ENCODE measurements at places on chromosomes 3 and 15. TPM values are rescaled to one million over a fixed set of nuclear protein-coding genes. Genes with fewer than 3 reads are reported as not detected.

The ERICH6 gene
- not detected for total RNA-seq

- H3K36me3 ChIP-seq, result no peaks in the 10 kb centered on the region
- no peaks in the 10 kb centered on the region for H3K27me3 ChIP-seq
- no peaks in the 10 kb centered on the region for H3K4me1 ChIP-seq
- no peak overlapping the region for H3K4me3 ChIP-seq
- peak overlapping the region; percentile 73 for H3K27ac ChIP-seq
Observed at GRCh38 chr3:120678984-120679383, 3.1 kb downstream of the HGD start.

- H3K4me1 ChIP-seq, result no peaks in the 10 kb centered on the region
- H3K27me3 ChIP-seq, result no peaks in the 10 kb centered on the region
- DNase-seq, result no peak
- peak overlapping the region; percentile 84 for H3K27ac ChIP-seq
- H3K36me3 ChIP-seq, result no peaks in the 10 kb centered on the region
- H3K4me3 ChIP-seq, result peak overlapping the region; percentile 24
Observed at GRCh38 chr3:57892423-57892822, 115.8 kb upstream of the FLNB start.

GRCh38 chr3:101077361-101078011 is 84.3 kb upstream of the ABI3BP start:
- H3K36me3 ChIP-seq, result no peaks in the 10 kb centered on the region
- H3K4me1 ChIP-seq, result peaks cover 10% of the 10 kb centered on the region
- no peak for DNase-seq
- H3K27ac ChIP-seq, result no peak overlapping the region
- H3K4me3 ChIP-seq, result no peak overlapping the region

DNA sequence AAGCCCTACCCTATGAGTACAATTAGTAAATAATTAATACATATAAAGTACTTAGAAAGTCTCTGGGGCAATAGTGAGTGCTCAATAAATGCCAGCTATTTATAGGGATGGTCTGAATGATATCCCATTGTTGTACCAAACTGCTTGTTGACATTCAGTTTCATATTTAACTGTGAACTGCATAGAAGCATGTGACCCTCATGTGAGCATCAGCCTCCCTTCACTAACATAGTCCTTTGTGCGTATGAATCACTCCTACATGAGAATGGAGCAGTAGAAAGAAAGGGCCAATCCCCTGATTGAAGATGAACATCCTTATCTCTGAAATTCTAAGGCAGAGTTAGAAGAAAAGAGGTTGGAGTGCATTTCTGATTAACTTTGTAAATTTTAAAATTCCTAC is 68.7 kb upstream of the ATP10A start:
- H3K36me3 ChIP-seq, result no peaks in the 10 kb centered on the region
- no peak overlapping the region for H3K27ac ChIP-seq
- no peaks in the 10 kb centered on the region for H3K27me3 ChIP-seq
- H3K4me3 ChIP-seq, result no peak overlapping the region
- DNase-seq, result no peak

DNA sequence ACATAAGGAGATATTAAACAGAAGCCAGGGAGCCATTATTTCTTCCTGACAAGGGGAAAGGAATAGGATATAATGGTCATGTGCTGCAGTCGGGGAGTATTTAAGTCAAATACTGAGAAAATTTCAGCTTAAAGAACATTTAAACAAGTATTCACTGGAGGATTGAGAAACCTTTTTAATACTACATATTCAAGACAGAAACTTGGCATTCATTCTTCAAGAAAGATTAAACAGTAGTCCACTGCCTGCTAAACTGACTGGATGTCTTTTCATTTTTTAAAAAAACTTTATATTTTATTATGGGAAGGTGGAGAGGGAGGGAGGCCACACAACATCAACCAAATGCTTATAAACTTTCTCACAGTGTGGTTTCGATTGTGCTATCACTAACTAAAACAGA is 107.4 kb upstream of the CBLB start:
- DNase-seq, result no peak
- H3K36me3 ChIP-seq, result no peaks in the 10 kb centered on the region
- H3K4me3 ChIP-seq, result no peak overlapping the region

DNA sequence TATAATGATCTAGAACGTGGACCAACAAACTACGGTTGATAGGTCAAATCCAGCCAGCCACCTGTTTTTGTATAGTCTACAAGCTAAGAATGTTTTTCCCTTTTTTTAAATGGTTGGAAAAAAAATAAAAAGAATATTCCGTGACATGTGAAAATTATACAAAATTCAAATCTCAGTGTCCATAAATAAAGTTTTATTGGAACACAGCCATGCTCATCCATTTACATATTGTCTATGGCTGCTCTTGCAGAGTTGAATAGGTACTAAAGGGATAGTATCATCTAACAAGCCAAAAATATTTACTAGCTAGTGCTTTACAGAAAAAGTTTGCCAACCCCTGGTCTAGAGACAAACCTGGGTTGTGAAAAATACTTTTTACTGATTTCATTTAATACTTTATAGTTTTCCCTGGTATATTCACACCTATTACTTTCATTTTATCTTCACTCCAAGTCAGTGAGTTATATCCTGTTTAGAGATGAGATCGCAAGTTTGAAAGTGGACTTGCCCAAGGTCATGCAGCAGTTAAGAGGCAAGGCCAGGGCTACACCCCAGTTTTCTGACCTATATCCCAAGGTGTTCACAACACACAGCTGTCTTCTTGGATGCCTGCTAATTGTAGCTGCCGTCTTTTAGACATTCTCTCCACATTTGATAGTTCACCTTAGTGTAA is 58.4 kb downstream of the IGF2BP2 start:
- no peak for DNase-seq
- no peaks in the 10 kb centered on the region for H3K27me3 ChIP-seq
- H3K4me3 ChIP-seq, result no peak overlapping the region
- H3K4me1 ChIP-seq, result peaks cover 17% of the 10 kb centered on the region

The FRG2C gene
- not detected for total RNA-seq

The CTXN2 gene
- total RNA-seq, result not detected

DNA sequence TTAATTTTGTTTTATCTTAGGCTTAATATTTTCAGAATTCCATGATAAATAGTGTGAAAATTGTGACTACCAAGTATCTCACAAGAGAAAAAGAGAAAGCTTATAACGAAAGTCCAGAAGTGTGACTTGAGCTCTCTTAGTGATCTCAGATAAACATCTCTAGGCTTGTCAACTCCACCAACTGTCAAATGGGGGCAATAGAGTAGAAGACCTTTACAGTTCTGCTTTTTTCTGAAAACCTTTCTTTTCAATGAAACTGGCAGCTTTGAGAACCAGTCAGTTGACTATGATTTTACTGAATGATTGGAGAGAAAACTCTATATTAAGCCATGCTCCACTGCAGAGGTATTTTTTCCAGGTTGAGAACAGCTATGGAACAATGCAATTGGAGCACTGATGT is 119.2 kb upstream of the TP63 start:
- H3K27ac ChIP-seq, result no peak overlapping the region
- DNase-seq, result no peak
- peaks cover 7% of the 10 kb centered on the region for H3K4me1 ChIP-seq
- H3K4me3 ChIP-seq, result no peak overlapping the region
- H3K27me3 ChIP-seq, result no peaks in the 10 kb centered on the region
- no peaks in the 10 kb centered on the region for H3K36me3 ChIP-seq

DNA sequence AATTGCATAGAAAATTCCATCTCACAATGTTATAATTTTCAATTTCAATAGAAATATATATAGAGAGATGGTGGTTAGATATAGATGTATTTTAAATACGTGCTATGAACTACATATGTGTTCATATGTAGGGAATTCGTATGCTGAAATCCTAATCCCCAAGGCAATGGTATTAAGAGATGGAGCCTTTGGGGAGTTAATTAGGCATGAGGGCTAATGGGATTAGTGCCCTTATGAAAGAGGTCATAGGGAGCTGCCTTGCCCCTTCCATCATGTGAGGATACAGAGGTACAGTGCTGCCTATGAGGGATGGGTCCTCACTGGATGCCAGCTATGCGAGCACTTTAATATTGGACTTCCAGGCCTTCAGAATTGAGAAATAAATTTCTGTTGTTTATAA is 79.6 kb upstream of the CCDC54 start:
- no peaks in the 10 kb centered on the region for H3K4me1 ChIP-seq
- H3K36me3 ChIP-seq, result no peaks in the 10 kb centered on the region

DNA sequence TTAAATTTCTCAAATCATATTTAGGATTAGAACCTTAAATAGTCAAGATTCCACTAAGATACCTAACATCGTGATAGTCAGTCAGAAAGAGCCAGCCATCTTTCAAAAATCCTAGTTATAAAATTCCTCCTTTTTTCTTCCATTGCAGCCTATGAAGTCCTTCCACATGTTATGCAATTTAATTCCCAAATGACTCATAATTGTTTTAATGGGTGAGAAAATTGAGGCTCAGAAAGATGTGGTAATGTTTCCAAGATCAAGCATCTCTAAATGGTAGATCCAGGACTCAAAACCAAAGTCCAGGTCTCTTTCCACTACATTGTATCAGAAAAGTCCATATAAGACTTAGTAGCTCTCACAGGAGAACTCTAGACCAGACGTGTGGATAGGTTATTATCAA is 9.5 kb downstream of the CFAP44 start:
- no peak overlapping the region for H3K27ac ChIP-seq
- peaks cover 7% of the 10 kb centered on the region for H3K36me3 ChIP-seq
- DNase-seq, result no peak
- H3K4me3 ChIP-seq, result no peak overlapping the region

- DNase-seq, result no peak
- H3K4me1 ChIP-seq, result no peaks in the 10 kb centered on the region
- no peak overlapping the region for H3K4me3 ChIP-seq
Observed at GRCh38 chr3:170717410-170718402, 131.8 kb upstream of the SLC7A14 start.

The MAP6D1 gene
- 2.1 TPM for total RNA-seq

DNA sequence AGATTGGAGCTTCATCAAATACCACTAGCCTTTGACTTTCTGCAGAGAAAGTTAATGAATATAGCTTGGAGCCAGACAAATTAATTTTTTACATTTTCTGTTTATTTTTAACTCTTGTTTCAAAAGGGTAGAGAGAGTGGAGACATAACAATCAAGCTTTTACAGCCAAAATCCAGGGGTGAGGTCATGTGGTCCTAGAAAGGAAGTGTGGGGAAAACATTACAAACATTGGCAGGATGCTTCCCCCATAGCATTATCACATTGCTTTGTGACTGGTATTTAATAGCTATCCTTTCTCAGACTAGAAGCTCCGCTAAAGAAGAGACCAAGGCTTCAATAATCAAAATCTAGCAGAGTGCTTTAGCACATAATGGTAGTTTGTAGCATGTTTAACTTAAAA is 46.4 kb upstream of the PHLDB2 start:
- H3K27me3 ChIP-seq, result no peaks in the 10 kb centered on the region
- H3K27ac ChIP-seq, result no peak overlapping the region
- no peak overlapping the region for H3K4me3 ChIP-seq
- no peaks in the 10 kb centered on the region for H3K4me1 ChIP-seq

The ETFA gene
- 65.8 TPM for total RNA-seq

The KNL1 gene
- total RNA-seq, result 4.2 TPM

The STXBP5L gene
- 0.40 TPM for total RNA-seq

The CNTN6 gene
- not detected for total RNA-seq

DNA sequence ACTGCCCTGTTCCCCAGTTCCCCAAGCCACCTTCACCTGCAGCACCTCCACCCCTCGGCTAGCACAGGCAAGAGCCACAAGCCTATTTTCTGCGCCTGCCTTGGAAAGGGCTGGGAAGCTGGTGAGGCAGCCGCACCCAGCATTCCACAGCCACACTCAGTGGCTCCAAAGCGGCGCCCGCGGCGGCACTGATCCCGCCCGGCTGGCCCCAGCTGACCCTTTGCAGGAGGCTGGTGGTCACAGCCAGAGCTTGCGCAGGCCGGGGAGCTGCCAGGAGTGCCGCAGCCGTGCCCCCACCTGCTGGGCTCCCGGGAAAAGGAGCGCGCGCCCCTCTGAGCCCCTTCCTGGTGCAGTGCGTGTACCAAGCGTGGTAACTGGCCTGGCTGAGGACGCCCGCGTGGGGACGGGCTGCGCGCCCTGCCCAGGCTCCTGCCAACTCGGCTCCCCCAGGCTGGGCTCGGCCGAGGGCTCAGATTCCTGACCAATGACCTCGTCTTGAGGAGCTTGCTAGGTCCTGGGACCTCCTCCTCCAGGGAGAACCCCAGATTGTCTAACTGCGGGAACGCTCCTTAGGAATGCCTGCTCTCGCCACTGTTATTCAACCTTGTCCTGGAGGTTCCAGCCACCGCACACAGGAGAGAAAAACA is 13.3 kb downstream of the GRAMD2A start:
- peaks cover 49% of the 10 kb centered on the region for H3K27me3 ChIP-seq
- DNase-seq, result peak; percentile 33
- H3K4me1 ChIP-seq, result peaks cover 6% of the 10 kb centered on the region
- H3K4me3 ChIP-seq, result no peak overlapping the region
- no peak overlapping the region for H3K27ac ChIP-seq

The CAND2 gene
- 4.1 TPM for total RNA-seq

- H3K27me3 ChIP-seq, result peaks cover 9% of the 10 kb centered on the region
- DNase-seq, result no peak
- H3K36me3 ChIP-seq, result no peaks in the 10 kb centered on the region
- no peak overlapping the region for H3K27ac ChIP-seq
Observed at GRCh38 chr15:68699124-68699880, 120.5 kb downstream of the CORO2B start.

The SLC28A2 gene
- 0.37 TPM for total RNA-seq

The PCOLCE2 gene
- 6.0 TPM for total RNA-seq

The MCF2L2 gene
- 0.20 TPM for total RNA-seq

The SLC12A1 gene
- total RNA-seq, result not detected

DNA sequence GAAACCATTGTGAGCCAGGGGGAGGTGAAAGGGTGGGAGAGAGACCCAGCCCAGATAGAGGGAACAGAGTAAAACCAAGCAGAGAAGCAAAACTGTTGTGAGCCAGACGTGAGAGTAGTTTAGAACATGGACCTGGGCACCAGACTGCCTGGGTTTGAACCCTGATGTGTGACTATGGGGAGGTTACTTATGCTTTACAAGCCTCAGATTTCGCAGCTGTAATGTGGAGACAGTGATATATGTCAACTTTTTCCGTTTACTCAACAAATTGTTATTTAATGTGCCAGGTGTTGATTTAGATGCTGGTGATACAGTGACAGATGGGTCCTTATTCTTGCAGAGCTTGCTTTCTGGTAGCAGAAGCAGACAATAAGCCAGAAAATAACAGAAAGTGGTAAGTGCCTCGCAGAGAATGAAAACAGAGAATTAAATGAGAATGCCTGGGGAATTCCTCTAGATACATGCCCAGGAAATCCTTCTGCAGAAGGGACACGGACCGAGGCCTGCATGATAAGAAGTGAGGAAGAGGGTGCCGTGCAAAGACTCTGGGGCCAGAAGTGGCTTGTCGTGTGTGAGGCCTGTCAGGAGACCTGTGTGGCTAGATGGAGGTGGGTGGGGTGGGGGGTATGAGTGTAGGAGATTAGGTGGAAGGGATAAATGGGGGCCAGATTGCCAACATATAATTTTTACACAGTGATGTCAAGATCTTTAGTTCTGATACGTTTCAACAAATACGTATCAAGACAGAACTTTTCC is 15.0 kb downstream of the KAT2B start:
- H3K4me1 ChIP-seq, result peaks cover 26% of the 10 kb centered on the region
- peak overlapping the region; percentile 8 for H3K27ac ChIP-seq
- no peak for DNase-seq
- no peaks in the 10 kb centered on the region for H3K36me3 ChIP-seq

GRCh38 chr3:78765671-78766485 is 1001.9 kb downstream of the ROBO1 start:
- H3K36me3 ChIP-seq, result no peaks in the 10 kb centered on the region
- DNase-seq, result no peak
- no peaks in the 10 kb centered on the region for H3K27me3 ChIP-seq
- no peak overlapping the region for H3K27ac ChIP-seq
- no peak overlapping the region for H3K4me3 ChIP-seq
- H3K4me1 ChIP-seq, result no peaks in the 10 kb centered on the region
